NCI-H1417 (cell line): ENCODE measurements at places on chromosomes 13 and 19.

- DNase-seq: no peak
Observed at GRCh38 chr13:76991432-76991795, 467 bp upstream of the CLN5 start.

- DNase-seq: no peak
Observed at GRCh38 chr19:5396963-5397362, 56.4 kb upstream of the PTPRS start.

DNA sequence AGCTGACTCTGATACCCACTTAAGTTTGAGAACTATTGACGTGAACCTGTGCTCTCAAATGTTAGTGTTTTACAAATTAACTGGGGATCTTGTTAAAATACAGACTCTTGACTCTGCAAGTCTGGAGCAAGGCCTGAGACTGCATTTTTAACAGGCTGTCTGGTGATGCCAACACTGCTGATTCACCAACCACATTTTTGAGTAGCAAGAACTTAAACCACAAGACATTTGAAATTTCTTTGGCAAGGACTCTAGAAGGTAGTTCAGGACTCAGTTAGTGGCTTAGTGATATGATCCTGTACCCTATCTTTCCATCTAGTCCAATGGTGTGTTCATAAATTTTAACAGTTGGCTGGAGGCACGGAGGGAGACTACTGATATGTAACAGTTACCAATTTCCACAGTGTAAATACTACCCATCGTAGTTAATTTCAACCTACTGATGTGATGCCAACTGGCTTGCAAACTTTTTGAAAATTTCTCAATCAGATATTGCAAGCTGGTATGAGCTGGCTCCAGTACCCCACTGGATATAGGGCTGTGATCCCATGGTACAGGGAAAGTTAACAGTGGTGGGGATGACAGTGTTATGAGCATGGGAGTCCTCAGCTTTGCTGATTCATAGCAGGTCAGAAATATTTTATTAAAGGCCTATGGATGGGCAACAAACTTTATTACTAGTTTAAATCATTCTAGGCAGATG lies 255.1 kb downstream of the TBC1D4 start:
- DNase-seq: no peak

GRCh38 chr19:14565298-14565679 lies 6.6 kb downstream of the NDUFB7 start:
- no peak for DNase-seq

DNA sequence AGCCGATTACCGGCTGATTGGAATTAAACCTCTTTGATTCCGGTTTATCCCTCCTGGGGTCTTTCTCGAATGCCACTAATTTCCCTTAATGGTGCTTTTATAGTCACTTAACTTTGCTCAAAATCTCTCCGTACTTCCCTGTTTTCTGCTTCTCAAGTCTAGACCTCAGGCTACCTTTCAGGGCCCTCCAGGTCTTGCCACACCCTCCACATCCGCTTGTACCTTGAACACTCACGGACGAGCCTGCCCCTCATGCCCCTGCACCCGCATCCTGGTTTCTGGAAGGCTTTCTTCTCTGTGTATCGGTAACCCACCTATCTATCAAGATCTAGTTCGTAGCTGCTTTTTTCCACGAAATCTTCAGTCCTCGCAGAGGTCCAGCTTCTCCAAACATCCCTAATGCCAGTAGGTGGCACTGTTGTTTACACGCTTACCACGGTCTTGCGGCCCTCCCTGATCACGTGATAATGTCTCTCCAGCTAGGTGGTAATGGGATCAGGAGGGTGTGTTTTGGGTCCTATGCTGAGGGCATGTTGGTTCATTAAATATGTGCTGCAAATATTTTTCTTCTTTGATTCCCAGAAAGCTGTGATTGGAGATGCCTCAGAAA lies 13.8 kb downstream of the ATP12A start:
- DNase-seq: peak; percentile 11

DNA sequence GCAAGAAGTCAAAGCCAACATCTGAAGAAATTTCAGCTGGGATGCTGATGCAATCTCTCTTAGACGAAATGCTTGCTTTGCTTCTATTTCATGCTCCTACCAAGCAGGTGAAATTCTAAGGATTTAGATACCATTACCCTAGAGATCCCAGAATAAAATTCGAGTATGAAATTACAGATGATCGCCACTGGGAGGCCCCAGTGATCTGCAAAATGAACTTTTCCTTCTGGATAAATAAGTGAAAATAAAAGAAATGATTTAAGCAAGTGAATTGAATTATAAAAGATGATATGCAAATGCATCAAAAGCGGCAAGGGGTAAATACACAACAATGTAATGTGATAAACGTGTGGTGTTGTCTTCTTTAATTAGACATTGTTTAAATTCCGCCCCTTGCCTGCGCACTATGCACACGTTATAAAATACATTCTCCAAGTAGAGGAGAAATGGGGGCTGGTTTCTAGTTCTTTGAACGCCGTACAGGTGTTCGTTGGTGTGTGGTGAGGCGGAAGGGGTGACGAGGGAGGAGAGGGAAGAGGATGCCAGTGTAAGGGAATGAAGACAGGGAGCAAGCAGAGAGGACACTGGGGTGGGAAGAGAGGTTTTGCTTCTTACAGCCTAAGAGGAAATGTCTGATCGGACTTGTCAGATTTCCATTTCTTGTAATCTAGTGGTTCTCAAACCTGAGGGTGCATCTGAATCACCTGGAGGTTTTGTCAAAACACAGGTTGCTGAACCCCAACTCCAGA lies 58.0 kb downstream of the ERCC5 start:
- peak; percentile 39 for DNase-seq

DNA sequence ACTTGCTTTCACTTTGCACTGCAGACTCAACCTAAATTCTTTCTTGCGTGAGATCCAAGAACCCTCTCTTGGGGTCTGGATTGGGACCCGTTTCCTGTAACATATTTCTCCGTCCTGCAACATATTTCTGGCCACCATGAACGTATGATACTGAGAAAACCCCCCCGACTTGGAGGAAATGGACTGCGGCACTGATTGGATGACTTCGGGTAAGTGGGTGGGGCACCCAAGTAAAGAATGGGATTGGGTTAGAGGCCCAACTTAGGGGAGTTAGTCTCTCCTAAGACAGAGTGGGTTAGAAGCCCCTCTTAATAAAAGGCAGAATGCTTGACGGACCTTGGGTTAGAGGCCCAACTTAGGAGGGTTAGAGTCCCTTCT lies 690.4 kb downstream of the UQCRFS1 start:
- no peak for DNase-seq

- DNase-seq: no peak
Observed at GRCh38 chr13:85527316-85527715, 271.9 kb downstream of the SLITRK6 start.

DNA sequence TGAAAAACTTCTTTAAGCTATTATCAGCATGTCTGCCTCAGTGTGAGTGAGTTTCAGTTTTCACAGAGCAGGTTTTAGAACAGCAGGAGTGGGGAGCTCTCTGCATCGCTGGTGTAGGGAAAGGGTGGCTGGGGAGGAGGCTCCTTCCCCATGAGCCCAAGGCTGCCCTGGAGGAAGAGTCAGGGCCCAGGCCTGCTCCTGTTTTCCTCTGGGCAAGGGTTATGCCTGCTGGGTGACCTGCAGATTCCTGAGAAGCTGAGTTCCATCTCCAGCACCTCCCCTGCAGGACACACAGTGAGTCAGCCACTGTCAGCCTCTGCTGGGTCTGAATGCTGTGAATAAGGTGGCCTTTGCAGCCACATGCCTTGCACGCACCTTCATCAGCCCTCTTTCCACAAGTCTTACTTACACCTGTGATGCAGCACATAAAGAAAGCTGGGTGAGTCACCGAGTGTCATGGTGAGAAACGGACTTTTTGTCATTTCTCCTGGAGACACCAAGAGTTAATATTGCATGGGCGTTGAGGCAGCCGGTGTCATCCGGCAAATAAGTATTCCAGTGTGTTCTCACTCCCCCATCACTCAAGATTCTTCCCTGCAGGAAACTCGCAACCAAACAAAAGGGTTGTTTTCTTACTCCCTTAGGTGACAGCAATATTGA lies 186.4 kb upstream of the KL start:
- no peak for DNase-seq

DNA sequence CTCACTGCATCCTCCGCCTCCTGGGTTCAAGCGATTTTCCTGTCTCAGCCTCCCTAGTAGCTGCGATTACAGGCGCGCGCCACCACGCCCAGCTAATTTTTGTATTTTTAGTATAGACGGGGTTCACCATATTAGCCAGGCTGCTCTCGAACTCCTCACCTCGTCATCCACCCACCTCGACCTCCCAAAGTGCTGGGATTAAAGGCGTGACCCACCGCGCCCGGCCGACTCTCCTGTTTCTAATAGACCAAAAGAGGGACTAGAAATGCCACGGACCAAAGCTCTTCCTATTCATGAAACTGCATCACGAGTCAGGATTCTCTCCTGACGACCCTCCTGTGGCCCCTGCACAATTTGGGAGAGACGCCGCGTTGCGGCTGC lies 563 bp downstream of the ZNF43 start:
- no peak for DNase-seq

- no peak for DNase-seq
Observed at GRCh38 chr13:59458908-59459579, 704.7 kb downstream of the DIAPH3 start.

- no peak for DNase-seq
Observed at GRCh38 chr13:81048026-81048461, 707.1 kb upstream of the SPRY2 start.

GRCh38 chr19:57239982-57240310 lies 486 bp upstream of the ZNF805 start:
- no peak for DNase-seq

- peak; percentile 92 for DNase-seq
Observed at GRCh38 chr19:45117167-45117594, 24.2 kb downstream of the PPP1R37 start.

DNA sequence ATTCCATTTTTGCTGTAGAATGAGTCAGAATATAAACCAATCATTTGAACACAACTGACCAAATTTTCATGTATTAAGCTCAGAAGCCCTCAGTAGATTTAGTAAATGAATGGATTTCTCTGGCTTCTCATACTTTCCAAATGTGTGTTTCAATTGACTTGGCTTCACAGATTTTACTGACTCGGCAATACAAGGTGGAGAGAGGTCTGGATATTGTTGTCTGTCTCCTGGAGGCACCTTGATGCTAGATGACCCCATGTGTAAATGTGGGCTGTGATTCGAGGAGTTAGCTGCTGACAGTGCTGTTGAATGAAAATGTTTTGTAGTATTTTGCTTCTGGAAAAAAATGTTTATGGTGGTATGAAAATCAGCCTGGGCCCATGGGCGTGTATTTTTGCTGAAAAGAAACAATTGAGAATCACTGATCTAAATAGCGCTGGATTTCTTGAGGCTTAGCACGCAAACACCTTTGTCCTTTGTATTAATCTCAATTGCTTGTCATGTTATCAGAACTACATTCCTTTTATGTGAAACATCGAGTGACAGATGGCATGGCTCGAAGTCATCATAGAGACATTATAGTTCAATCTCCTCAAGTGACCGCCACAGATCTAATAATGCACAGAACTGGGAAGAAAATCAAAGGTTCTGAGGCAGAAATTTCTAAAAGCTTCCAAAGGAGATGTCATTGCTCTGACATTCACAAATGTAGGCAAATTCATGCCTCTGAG lies 41.2 kb upstream of the UBAC2 start:
- DNase-seq: no peak

DNA sequence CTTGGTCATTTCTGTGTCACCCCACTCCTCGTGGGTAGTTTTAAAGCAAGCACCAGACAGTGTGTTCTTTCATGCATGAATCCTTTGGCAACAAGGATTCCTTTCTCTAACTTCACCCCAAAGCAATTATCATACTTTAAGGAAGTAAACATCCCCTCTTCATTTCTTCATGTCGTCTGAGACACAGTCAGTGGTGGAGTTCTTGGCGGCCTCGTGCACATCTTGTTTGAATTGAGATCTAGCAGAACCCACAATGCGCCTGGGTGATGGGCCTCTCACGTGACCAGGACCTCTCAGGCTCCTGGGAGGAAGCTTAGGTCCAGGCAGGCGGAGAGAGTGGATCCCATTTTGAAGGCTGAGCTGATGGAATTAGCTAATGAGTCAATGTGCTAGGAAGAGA lies 2.6 kb downstream of the ACSBG2 start:
- DNase-seq: no peak

DNA sequence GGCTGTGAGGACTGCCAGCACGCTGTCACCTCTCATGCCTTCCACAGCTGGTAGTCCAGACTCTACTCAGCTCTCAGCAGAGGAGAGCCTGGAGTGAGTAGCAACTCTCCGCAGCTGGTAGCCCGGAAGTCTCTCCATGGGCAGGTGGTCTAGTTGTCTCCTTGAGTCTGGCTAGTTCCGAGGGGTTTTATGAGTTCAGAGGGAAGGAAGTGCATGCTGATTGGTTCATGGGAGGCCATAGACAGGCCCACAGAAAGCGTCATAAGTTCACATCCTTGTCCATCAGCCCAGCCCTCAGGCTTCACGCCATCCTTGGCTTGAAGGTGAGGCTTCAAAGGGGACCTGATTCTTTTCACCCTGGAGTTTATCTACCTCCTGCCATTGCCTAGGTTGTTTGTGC lies 2662.4 kb upstream of the PCDH20 start:
- DNase-seq: peak; percentile 90

DNA sequence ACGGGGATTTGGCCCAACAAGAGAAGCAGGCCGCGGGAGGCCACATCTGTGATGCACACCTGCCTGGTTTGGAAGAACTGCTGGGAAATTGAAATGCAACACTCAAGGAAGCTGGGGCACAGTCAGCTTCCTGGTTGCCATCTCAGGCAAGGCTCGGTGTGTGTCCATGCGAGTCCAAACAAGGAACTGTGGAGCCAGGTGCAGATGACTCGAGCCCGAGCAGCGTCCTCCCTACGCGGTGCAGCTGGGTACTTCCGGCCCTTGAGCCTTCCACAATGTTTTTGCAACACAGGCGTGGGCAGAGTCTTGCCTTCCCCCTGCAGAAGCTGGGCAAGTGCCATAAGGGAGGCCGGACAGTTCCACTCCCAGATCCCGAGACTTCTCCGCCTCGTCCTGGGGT lies 94.6 kb downstream of the CRYL1 start:
- no peak for DNase-seq

GRCh38 chr19:40246292-40247073 lies 20.0 kb upstream of the CCNP start:
- no peak for DNase-seq

GRCh38 chr19:32830231-32831014 lies 39.1 kb downstream of the SLC7A9 start:
- no peak for DNase-seq

GRCh38 chr19:18789422-18789869 lies 1.7 kb downstream of the COMP start:
- DNase-seq: no peak

DNA sequence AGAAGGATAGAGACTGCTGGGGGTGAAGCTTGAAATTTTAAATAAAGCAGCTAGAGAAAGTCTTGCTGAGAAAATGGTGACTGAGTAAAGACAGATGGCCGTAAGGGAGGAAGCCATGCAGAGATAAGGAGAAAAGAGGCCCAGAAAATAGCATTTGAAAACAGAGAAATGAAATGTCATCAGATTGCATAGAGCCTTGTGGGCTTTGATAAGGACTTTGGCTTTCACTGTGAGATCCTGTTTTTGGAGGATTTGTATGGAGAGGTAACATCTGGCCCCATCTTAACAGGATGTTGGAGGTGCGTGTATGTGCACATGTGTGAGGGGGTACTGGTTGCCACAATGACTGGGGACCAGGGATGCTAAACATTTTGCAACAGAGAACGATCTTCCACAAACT lies 19.5 kb upstream of the ATP8A2 start:
- DNase-seq: no peak

- no peak for DNase-seq
Observed at GRCh38 chr13:29752175-29752574, 98.2 kb downstream of the UBL3 start.
